Activated CD4-positive, CD25-positive, alpha-beta regulatory T cell treated with anti-CD3 and anti-CD28 coated beads, Interleukin-2, amount 50 U/mL, for 72 hours (primary cell): ENCODE measurements at places on chromosomes 2 and 18.

DNA sequence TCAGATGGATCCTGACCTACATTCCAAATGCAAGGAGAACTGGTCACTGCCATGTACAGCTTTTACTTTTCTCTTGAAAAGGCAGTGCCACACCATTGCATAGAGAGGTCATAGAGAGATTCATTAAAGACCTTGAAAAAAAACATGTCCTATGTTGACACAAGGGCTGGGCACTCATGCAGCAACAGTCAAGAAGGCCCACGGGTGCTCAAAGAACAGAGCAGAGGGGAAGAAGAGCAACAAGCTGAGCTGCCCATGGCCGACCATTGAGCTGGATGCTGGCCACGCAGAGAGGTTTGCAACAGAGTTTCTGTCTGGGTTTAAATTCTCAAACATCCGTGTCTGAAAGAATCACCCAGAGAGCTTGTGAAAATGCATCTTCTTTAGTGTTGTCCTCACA is 99.1 kb downstream of the ADD2 start:
- no peak for DNase-seq

DNA sequence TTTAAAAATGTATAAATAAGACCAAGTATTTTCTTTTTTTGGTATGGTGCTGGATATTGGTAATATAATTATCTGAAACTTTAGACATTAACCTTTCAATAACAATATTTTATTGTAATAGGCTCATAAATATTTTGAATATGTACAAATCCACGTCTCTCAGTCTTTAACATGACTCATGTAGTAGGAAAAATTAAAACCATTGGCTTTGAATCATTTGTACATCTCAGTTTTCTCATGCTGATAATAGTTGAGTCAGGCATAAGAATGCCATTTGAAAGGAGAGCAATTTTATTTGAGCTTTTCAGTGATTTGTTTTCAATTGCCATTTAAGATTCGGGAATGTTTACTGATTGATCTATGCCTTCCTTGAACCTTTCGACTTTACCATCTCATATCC is 364.8 kb downstream of the TGIF1 start:
- DNase-seq: no peak

- DNase-seq: no peak
Observed at GRCh38 chr18:77762014-77762413, 512.4 kb downstream of the GALR1 start.

GRCh38 chr2:96404446-96405373 is 69.1 kb downstream of the NCAPH start:
- no peak for DNase-seq

GRCh38 chr18:29434650-29435049 is 1257.7 kb upstream of the CDH2 start:
- DNase-seq: no peak

DNA sequence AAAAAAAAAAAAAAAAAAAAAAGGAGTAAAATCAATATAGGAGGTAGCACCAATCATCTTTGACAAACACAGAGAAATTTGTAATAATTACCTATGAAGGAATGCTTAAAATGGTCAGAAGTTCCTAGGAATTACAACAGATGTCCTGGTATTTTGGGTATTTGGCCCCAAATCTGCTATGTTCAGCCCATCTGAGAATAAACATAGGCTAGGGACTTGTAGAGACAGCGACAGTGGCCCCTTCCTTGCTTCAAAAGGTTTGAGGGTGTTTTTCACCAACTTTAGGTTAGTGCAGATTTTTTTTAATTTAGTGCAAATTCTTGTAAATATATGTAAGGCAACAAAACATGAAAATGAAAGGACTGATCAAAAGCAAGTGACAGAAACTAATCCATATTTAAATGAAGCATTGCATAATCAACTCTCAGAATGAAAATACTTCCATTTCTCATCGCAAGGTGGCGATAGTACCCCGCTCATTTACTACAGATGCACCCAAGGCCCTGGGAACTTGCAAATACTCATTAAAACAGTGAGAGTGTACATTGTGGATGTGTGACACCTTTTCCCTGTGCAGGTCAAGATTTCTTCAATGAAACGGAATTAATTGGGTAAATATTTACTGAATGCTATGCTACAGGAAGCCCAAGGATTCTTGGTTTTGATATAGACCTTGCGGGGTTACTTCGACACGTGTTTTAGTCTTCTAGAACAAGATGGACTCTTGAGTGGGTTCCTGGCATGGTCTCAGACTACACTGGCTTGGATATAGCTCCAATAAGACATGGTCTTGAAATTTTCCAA is 44.6 kb downstream of the FAM124B start:
- peak; percentile 50 for DNase-seq

DNA sequence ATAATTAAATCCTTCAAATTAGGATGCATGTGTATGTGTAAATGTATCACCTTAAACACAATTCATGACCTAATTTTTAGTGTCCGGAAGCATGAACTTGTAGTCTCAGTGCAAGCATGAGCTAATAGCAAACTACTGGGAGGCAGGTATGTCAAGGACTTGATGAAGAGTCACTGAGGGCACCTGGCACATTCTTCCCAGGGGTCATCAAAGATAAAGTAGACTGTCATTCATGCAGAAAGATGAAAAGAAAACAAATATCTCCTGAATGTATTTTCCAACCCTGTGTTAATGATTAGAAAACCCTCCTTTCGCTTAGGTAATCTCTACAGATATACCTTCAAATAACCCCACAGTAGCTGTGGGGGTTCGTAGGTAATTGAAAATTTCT is 234.9 kb downstream of the SOCS6 start:
- DNase-seq: no peak

- DNase-seq: no peak
Observed at GRCh38 chr2:9800975-9801726, 42.1 kb upstream of the TAF1B start.

- no peak for DNase-seq
Observed at GRCh38 chr2:105929516-105929915, 184.8 kb downstream of the NCK2 start.

GRCh38 chr2:232966122-232966521 is 46.9 kb downstream of the NGEF start:
- DNase-seq: no peak

- no peak for DNase-seq
Observed at GRCh38 chr2:45763255-45763654, 111.8 kb downstream of the PRKCE start.

GRCh38 chr18:52319424-52319983 is 20.5 kb upstream of the DCC start:
- DNase-seq: no peak

- no peak for DNase-seq
Observed at GRCh38 chr2:156602552-156602933, 166.4 kb downstream of the GPD2 start.

- no peak for DNase-seq
Observed at GRCh38 chr18:56799756-56800155, 148.6 kb downstream of the WDR7 start.

- DNase-seq: no peak
Observed at GRCh38 chr2:190847504-190848081, 33.0 kb upstream of the GLS start.

- DNase-seq: no peak
Observed at GRCh38 chr2:2579814-2580213, 248.7 kb upstream of the MYT1L start.

- no peak for DNase-seq
Observed at GRCh38 chr2:106584304-106584954, 97.3 kb downstream of the CD8B2 start.

- no peak for DNase-seq
Observed at GRCh38 chr18:78607221-78607620, 372.4 kb upstream of the SALL3 start.

DNA sequence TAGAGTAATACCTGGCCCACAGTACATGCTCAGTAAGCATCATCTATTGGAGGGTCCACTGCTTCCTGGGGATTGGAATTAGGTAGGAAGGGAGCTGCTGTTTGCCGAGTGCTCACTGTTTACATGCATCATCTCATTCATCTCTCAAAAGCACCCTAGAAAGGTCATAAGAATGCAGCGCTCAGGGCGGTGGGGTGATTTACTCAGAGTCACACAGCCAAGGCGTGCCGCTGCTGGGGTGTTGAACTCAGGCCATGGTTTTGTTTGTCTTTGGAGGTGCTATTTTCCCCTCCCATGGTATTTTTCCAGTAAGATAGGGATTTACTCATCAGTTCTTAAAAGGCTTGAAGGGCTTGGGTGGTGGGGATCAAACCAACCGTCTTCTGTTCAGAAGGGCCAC is 227.5 kb downstream of the LDLRAD4 start:
- DNase-seq: no peak

- DNase-seq: no peak
Observed at GRCh38 chr2:197852108-197852507, 47.7 kb downstream of the PLCL1 start.

DNA sequence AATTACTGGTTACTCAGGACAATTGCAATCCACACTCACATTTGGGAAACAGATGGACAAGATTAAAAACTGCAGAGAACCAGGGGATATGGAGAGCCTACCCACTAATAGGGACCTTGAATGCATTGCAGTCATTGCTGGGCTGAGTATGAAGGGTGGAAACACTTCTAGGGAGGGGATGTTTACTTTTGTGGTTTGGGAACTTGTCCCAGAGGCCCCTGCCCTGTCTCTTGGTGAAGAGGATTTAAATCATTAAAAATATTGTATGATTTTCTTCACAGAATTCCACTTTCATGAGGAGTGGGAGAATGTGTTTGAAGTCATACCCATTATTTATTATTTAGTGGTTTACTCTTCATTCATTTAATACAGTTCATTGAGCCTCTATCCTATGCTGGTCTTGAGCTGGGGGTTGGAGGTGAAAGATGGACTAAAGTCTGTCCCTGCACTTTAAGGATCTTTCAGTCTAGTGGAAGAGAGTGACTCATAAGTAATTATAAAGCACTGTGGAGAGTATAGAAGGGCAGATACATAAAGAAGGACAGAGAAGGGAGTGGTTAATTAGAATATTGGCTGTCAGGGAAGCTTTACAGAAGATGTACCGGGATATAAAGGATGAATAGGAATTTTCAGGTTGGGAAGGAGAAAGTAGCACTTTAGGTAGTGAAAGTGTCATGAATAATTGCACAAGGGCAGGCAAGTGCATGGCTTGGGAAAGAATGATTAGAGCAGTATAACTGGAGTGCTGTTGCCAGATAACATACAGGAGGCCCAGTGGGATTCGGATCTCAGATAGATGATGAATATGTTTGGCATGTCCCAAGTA is 313.4 kb downstream of the LPIN1 start:
- DNase-seq: no peak

GRCh38 chr2:67660871-67661270 is 263.7 kb downstream of the ETAA1 start:
- DNase-seq: no peak

DNA sequence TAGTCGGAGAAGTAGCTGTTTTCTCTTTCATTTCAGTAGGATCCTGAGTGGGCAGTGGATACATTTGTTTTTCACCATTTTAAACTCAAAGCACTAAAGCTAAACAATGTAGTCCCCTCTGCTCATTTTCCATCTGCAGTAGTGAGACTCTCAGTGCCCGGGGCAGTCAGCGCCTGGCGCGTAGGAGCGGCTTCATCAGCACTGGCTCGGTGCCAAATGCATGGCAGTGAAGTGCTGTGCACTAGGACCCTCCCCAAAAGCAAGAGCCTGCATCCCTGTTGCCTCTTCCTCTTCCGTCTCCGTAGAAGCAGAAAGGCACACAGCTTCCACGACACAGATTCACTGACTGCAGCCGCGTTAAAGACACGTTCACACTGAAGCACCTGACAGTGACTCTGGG is 19.0 kb upstream of the ESPNL start:
- DNase-seq: no peak

DNA sequence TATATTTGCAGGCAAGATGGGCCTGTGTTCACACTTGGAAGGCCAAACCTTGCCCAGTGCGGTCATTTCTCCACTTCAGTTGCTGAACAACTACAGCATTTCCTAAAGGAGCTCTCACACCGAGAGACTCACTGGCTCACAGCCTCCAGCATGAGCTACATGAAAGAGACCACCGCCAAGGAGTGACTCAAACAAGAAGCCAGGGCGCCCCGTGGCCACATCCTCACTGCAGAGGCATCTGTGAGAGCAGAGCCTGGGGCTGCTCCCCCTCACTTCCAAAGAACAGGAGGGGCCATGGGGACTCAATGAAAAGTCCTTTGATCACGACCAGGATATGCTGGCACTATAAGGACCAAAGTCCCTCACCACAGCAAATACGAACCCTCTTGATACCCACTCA is 50.0 kb downstream of the TMEM163 start:
- DNase-seq: no peak

- DNase-seq: no peak
Observed at GRCh38 chr2:168935810-168936581, 34.9 kb downstream of the G6PC2 start.

GRCh38 chr2:112151271-112151670 is 13.1 kb downstream of the FBLN7 start:
- DNase-seq: no peak

DNA sequence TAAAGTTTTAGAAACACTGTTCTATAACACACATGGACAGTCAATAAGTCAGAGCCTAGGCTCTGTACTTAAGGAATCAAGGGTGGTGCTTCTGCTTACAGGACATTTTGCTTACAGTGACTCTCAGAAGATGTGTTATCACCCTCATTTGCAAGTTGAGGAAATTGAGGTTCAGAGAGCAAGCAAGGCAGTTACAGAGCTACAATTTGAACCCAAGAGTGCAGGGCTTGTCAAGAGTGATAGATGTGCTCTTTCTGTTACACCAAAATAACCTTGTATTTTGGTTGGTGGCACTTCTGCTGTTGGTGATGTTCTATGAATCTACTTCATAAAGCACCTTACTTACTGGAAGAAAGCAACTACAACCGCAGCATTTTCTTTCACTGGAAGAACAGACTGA is 170.2 kb downstream of the THADA start:
- no peak for DNase-seq

GRCh38 chr2:234406085-234406484 is 90.8 kb downstream of the ARL4C start:
- no peak for DNase-seq

DNA sequence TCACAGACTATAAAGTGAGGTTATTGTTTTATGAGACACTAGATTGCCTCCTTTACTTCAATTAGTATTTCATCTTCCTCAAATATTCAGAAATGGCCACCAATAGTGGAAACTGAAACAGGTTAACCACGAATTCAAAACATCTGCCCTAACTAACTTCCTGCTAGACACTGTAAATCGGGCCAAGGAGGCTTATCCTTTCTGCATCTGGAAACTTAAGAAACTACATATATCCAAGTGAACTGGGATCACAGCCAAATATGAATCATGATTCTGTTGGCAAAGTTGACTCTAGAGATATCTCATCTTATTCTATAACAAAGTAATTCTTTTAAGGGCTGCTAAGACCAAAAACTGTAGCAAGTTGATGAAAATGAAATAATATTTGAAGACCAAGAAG is 136.6 kb upstream of the ZC3H15 start:
- no peak for DNase-seq

- no peak for DNase-seq
Observed at GRCh38 chr2:221310730-221311129, 261.4 kb downstream of the EPHA4 start.
